ENCODE measurements at places on chromosomes 1 and 21.
A peak's percentile ranks its signal among the peaks of the same experiment; 100 is the strongest.

- DNase-seq, result no peak
These were observed 151.7 kb downstream of the HLX start for GRCh38 chr1:221030990-221031389.

- no peak for DNase-seq
These were observed 45.1 kb downstream of the ERI3 start for GRCh38 chr1:44310006-44310405.

- no peak for DNase-seq
These were observed 5.3 kb downstream of the RXFP4 start for GRCh38 chr1:155946633-155947219.

- no peak for DNase-seq
These were observed 649.5 kb upstream of the ADGRL2 start for GRCh38 chr1:81151206-81151605.

- DNase-seq, result no peak
These were observed 72.4 kb downstream of the DUSP10 start for GRCh38 chr1:221669441-221669840.

DNA sequence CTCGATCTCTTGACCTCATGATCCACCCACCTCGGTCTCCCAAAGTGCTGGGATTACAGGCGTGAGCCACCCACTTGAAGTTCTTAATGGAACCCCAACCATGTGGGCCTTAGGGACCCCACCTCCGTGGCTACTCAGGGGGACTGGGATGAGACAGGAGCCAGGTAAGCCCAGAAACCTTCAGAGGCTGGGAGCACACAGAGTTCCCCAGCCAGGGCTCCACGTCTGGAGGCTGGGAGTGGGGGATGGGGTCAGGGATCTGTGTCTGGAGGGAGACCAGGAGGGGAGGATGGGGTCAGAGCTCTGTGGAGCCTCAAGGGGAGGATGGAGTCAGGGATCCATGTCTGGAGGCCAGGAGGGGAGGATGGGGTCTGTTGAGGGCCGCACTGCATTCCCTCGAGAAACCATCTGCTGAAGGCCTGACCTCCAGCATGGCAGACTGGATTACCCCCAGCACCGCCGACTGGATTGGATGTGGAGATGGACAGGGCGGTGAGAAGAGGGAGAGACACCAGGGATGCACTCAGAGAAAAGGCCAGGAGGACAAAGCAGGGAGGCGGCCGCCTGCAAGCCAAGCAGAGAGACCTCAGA, 2.1 kb upstream of the FTCD start:
- no peak for DNase-seq

- no peak for DNase-seq
These were observed 39.4 kb upstream of the EPS15 start for GRCh38 chr1:51558375-51558924.

GRCh38 chr21:43975469-43976098, 36.5 kb upstream of the TRAPPC10 start:
- peak; percentile 68 for DNase-seq

DNA sequence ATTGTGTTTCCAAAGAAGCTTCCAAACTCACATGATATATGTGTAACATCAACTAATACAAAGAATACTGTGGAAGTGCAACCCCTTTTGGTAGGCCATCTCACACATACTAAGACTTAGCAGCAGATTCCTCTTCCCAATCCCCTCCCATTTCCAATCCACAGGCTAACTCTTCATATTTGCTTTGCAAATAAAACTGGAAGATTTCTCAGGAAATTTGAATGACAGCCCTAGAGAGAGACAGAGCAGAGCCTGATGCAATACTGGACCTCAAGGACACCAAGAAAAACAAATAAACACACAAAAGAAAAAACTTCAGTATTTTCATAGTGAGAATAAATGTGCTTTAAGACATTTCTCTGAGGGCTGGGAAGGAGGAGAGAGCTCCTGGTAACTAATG, 190.2 kb upstream of the BRINP3 start:
- DNase-seq, result no peak

- DNase-seq, result peak; percentile 48
These were observed 933 bp downstream of the C1orf35 start for GRCh38 chr1:228101994-228102790.

DNA sequence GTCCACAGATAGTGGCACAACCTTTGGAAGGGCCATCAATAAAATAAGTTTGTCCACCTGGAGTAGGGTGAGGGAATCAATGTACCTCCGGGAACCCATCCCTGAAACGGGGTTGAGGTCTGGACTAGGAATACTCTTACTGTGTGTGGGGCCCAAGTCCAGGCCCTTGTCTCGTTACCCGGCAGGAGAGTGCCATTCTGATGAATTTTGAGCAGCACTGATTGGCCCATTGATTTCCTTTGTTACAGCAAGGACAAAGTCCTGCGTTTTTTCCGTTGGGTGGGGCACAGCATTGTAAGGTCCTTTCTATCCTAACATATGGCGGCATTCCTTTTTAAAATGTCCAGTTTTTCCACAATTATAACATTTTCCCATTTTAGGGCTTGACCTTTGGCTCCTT, 75.2 kb downstream of the AXDND1 start:
- no peak for DNase-seq

- DNase-seq, result no peak
These were observed 156.3 kb downstream of the ST6GALNAC3 start for GRCh38 chr1:76230842-76231281.

- DNase-seq, result peak; percentile 47
These were observed at the start of gene FHAD1 for GRCh38 chr1:15246960-15247614. FHAD1 (plus strand) TSS chr1:15247223; CDS start chr1:15251785, 4,562 bp downstream.

- no peak for DNase-seq
These were observed 46.0 kb upstream of the CNTN2 start for GRCh38 chr1:204996981-204997380.

DNA sequence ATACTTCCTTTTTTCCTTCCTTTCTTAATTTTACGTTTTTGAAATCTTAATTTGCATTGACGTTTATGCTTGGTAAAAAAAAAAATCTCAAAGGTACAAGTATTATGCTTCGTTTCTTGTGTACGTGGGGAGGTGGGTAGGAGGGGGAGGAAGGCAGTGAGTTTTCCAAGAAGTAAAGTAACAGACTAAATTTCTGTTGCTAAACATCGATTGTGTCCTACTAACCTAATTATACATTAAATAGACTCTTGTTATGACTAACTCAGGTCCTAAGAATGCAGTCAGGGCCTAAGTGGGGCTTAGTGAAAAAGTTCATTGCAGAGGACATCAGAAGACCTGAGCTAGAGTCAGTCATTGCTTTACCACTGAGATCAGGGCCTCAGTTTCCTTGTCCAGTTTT, 17.5 kb downstream of the NEK7 start:
- no peak for DNase-seq

Data from stimulated activated CD8-positive, alpha-beta memory T cell treated with anti-CD3 and anti-CD28 coated beads, Interleukin-2, amount 100 ng/mL, for 48 hours (primary cell).